Naive thymus-derived CD8-positive, alpha-beta T cell (primary cell): ENCODE measurements at places on chromosomes 4 and X. TPM values are rescaled to one million over a fixed set of nuclear protein-coding genes. Genes with fewer than 3 reads are reported as not detected.

Gene UGT2B7
- not detected for total RNA-seq

Gene UGT2A1
- total RNA-seq, result not detected

Gene USP17L17
- total RNA-seq, result not detected

Gene EPGN
- not detected for total RNA-seq

Gene GSX2
- not detected for total RNA-seq

Gene DAPP1
- total RNA-seq, result 11.2 TPM

Gene IKBKG
- 45.0 TPM for total RNA-seq

Gene ATP8A1
- 117 TPM for total RNA-seq

Gene NPY2R
- not detected for total RNA-seq

Gene GPR82
- not detected for total RNA-seq

Gene GUCY1A1
- not detected for total RNA-seq

Gene ELOVL6
- 2.1 TPM for total RNA-seq

Gene COL4A6
- not detected for total RNA-seq

Gene CLDN34
- not detected for total RNA-seq

Gene ESX1
- not detected for total RNA-seq

Gene SLC10A6
- total RNA-seq, result 0.25 TPM

Gene MID1
- 0.31 TPM for total RNA-seq

Gene DIPK2B
- not detected for total RNA-seq

Gene AFM
- total RNA-seq, result not detected

Gene STOX2
- not detected for total RNA-seq

Gene MAGEA8
- not detected for total RNA-seq

Gene DCLK2
- total RNA-seq, result not detected

Gene PPP4R3C
- total RNA-seq, result not detected

Gene COL25A1
- 0.10 TPM for total RNA-seq

Gene LEF1
- total RNA-seq, result 828 TPM

Gene ACTRT1
- not detected for total RNA-seq

Gene MAGIX
- 0.96 TPM for total RNA-seq

Gene CCDC120
- total RNA-seq, result 12.9 TPM

Gene FAM47C
- total RNA-seq, result not detected

Gene TSPAN7
- total RNA-seq, result 0.29 TPM

Gene GRIA3
- total RNA-seq, result not detected

Gene CYLC1
- total RNA-seq, result not detected

Gene TXK
- 135 TPM for total RNA-seq

Gene RHOXF1
- total RNA-seq, result 1.6 TPM

Gene HPF1
- total RNA-seq, result 17.9 TPM
